Ascending aorta (tissue), 2 donors: ENCODE measurements at places on chromosomes 5 and 9.

- DNase-seq: peak; percentile 54
These were observed 22.6 kb downstream of the CLPTM1L start for GRCh38 chr5:1322036-1322900.

GRCh38 chr9:35828716-35829083, at the start of gene FAM221B:
FAM221B (minus strand) TSS chr9:35828732; CDS start chr9:35826161, 2,571 bp downstream.
- DNase-seq: no peak

GRCh38 chr9:107869111-107869510, 379.5 kb upstream of the KLF4 start:
- no peak for DNase-seq

DNA sequence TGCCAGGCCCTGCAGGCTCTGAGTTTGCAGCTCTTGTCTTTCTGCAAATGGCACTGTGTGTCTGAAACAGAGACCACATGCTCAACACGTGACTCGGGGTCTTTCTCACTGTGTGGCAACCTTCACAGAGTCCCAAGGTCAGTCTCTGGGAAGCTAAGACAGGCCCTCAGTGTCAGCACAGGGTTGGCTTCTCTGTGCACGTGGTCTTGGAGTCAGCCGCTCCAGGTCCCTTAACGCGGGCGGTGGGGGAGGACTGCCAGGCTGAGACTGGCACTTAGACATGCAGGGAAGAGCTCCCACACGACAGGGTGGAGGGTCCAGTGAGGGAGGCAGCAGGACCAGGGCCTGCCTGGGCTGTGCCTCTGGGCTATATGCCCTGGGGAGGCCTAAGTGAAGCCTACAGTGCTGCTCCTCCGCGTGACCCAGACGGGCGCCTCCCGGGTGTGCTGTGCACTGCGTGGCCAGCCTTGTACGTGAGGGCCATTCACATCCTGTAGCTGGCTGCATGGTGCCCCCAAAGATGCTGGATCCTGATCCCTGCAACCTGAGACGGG, 76.8 kb downstream of the ADAMTS2 start:
- DNase-seq: peak; percentile 47

- no peak for DNase-seq
These were observed 103.0 kb downstream of the PBX3 start for GRCh38 chr9:125850106-125850632.

- peak; percentile 63 for DNase-seq
These were observed 176.7 kb upstream of the HMHB1 start for GRCh38 chr5:143635146-143635752.

DNA sequence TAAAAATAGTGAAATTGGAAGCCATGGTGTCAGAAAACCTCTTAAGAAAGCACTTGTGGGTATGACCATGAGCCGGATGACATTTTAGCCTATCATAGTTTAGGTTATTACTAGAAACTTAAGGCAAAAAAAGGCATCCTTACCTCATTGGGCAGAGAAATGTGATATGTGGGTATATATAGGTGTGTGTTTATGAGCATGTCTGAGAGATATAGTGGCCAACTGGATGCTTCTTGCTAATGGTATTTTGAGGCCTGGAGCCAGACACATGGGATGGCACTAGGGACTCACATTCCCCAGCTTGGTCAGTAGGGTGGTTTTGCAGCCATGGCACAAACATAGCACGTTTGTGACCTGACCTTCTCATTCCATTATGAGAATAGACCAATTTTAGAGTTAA, 295.6 kb upstream of the MEF2C start:
- no peak for DNase-seq

- no peak for DNase-seq
These were observed 32.5 kb downstream of the RAB14 start for GRCh38 chr9:121169094-121169601.

- DNase-seq: no peak
These were observed 57.2 kb upstream of the KCNMB1 start for GRCh38 chr5:170446365-170446764.
